Stimulated activated memory B cell treated with anti-CD40 and anti-IgM and Interleukin-4, amounts not matched to agents 10 μg/mL and 1 μg/mL and 100 μg/mL, for 72 hours (primary cell): ENCODE measurements at places on chromosomes 4 and X.

DNA sequence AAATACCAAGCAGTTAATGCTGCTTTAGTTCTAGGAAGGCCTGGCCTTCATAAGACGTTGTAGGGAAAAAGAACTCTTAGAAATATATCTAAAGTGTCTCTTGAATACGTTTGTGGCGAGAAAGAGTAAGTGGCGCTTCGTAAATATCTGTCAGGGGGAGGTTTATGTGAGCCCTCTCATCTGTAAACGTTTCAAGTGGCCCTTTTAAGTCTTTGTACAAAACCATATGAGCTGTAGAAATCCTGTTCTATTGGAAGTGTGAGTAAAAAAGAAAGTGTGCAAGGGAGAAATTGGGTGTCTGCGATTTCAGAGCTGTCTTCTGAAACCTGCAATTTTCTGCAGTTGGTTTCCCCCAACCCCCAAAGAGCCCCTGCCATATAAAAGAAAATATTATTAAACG is 8.6 kb upstream of the INTU start:
- no peak for ATAC-seq

DNA sequence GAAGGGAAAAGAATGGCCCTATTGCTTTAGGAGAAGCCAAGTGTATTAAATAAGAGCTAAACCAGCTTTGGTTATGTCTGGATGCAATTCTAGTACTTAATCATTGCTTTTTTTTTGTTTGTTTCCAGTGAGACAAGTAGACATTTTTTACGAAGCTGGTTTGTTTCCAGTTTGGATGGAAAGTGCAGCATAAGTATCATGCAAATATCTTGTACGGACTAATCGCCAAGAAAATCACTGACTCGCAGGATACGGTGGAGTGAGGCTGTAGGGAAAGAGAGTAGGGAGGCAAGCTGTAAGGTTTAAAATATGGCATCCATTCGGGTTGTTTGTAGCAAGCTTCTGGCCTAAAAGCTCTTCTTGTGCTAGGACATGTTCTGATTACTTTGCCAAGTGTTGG is 64.8 kb downstream of the HPGD start:
- no peak for ATAC-seq

DNA sequence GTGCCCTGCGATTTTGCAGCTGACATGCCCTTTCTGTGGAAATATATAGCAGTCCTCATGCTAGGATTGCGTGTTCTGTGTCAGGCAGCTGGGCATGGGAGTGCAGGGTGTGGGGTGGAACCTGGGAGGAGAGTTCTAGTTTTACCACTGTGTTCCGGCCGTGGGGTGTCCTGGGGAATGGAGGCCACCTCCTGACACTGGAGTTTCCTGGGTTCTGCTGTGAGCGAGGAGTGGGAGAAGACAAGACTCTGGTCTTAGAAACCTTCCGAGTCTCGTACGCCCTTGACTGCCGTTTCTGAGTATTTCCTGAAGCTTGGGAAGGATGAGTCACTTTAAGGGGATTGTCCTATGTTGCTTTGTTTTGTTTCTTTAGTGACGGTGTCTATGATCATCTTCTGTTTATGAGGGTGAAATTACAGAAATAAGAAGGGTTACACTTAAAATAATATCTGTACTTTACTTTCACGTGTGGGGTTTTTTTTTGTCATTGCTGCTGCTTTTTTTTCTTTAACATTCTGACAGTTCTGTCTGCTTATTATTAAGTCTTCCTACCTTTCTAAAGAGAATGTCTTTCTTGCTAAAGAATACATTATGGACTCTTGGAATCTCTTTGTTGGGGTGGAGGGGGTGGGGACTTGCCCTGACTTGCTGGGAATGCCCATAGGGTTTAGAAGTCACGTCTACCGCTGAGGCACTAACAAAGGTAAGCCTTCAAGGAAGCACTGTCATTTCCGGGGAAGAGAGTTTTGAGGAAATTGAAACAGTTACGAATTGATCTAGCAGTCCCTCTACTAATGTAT is 19.1 kb downstream of the CD99 start:
- ATAC-seq, result no peak

GRCh38 chrX:1860936-1861594 is 246.2 kb downstream of the ASMT start:
- ATAC-seq, result no peak

DNA sequence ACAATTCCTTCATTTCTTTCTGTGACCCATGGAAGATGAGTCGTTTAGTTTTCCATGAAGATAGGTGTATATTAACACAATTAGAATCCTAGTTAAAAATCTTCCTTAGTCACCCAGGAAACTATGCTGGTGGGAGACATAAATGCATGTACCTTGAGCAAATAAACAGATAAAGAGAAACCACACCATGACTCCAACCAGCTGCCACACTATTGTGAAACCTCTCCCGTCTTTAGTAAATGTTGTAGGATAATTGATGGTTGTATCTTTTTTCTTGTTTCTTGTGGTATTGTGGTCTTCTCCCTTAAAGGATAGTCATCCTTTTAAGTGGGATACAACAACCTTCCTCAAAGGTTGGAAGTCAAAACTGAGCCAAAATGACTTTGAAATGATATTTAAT is 103.8 kb upstream of the LEF1 start:
- no peak for ATAC-seq

DNA sequence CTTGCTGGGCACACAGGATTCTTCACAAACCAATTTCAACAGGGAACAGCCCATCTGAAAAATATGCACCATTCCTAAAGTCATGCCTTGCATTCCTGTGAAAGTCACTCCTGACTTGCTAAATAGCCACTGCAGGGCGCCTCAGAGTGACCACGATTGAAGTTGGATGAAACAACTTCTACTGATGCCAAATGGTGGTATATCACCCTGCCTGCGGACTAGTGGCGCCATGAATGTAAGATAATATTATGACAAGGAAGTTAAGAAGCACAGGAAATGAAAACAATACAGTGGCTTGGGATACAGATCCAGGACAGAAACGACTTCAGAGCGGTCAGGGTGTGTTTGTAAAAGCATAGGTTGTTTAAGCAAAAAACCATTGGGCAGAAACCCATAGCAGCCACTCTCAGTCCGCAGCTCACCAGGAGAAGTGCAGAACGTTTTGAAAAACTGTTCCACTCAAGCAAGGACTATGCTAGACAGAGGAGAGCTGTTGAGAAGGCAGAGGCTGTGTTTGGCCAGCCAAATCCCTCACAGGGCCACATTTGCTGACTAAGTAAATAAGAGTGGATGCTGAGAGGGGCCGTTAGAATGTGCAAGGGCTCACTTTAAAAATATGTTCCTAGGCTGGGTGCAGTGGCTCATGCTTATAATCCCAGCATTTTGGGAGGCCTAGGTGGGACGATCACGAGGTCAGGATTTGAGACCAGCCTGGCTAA is 250.4 kb downstream of the PTTG2 start:
- ATAC-seq, result no peak

GRCh38 chr4:165867961-165868360 is 5.1 kb upstream of the TLL1 start:
- ATAC-seq, result no peak

DNA sequence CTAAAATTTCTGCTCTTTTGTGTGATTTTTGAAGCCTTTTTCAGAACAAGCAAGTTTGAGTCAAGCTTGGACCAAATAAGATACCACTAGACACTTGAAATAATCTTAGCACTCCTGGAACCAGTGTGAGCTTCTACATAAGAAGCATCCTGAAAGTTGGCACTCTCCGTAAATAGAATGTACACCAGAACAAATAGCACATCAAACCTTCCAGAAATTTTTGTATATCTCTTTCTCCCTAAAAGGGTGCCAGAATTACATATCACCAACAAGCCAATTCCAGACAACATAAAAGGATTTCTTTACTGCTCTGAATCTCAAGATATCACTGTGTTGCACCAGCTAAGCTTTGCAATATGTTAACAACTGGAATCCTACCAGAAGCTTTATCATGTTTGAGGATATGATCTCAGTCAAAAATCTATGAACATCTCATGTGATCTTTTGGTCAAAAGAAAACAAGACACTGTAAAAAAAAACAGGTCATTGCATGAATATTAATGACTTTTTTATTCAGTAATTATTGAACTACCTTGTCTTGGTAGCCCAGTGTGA is 117.2 kb downstream of the PRSS12 start:
- ATAC-seq, result no peak

DNA sequence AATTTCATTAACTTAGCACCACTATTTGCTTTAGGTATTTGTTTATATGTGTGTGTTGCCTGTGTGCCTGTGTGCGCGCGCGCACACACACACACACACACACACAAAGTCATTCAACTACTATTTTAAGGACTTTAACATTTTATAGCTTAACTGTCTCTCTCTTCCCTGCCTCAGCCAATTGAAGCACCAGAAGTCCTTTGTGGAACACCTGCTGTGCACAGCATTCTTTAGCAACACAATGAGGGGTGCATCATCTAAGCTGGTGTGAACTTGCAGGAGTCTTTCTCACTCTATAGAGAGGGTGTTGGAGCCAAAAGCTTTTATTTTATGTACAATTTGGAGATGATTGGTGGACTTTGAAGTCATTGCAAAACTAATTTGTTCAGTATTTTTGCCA is 31.3 kb downstream of the SLIT2 start:
- ATAC-seq, result no peak
